Right renal cortex interstitium (tissue), 3 donors: ENCODE measurements at places on chromosomes 1 and 21.

GRCh38 chr1:201514466-201514865 lies 7.5 kb upstream of the CSRP1 start:
- DNase-seq = no peak

GRCh38 chr1:94401206-94401605 lies 17.0 kb upstream of the ABCD3 start:
- no peak for DNase-seq

DNA sequence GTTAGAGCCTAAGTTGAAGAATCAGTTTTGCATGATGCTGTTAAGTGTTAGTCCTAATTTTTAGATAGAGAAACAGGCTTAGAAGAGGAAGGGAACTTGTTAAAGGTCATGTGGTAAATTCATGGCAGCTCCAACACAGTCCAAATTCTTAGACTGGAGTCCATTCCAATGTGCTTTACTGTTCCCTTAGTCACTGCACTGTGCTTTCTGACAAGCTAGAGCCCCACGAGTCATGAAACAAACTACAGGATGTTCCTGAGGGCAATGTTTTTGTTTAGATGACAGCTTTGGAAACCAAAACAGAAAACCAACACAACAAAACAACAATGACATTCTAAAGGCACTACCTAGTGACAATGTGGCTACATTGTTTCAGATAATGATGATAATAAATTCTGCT lies 23.1 kb upstream of the RGS4 start:
- DNase-seq = no peak

- DNase-seq = no peak
These were observed 39.0 kb downstream of the SMYD2 start for GRCh38 chr1:214319938-214320337.

GRCh38 chr1:12005488-12006166 lies 13.7 kb upstream of the MIIP start:
- no peak for DNase-seq

DNA sequence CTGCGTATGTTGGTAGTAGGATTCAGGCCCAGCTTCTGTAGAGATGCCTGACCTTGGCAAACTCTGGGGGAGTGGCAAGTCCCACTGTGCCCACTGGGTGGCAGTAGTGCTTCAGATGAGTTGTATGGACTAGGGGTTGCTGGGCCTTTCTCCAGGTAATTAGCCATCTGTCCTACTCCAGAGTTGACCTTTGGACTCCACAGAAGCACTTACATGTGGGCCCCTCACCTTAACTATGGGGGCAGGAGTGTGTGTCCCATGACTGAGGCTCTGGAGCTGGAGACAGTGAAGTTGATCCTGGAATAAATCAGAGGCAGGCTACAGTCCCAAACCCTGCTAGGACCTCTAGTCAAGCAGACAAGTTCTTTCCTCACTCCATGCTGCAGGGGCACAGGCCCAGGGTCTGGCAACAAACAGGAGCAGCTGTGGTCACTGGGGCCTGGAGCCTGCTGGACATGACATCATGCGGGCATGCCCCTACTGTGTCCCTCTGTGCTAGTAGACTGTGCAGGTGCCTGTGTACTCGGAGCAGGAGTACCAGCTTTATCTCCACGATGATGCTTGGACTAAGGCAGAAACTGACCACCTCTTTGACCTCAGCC lies 4.6 kb downstream of the DMAP1 start:
- no peak for DNase-seq

DNA sequence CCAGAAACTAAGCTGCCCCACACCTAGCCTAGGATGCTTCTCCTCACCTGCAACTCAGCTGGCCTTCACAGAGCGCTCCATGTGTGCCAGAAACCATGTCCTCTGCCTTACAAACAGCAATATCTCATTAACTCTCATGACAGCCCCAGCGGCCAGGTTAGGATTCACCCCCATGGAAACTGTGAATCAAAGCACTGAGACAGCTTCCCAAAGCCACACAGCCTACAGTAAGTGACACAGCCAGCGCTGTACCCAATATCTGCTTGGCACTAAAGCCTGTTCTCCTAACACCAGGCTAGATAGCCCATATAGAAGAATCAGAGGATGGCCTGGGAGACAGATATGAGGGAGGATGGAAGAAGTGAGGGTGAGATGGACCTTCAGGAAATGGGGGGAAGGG lies 13.5 kb downstream of the KCNN3 start:
- no peak for DNase-seq
